Fibroblast of pulmonary artery (primary cell): ENCODE measurements at places on chromosomes 11 and 22.

DNA sequence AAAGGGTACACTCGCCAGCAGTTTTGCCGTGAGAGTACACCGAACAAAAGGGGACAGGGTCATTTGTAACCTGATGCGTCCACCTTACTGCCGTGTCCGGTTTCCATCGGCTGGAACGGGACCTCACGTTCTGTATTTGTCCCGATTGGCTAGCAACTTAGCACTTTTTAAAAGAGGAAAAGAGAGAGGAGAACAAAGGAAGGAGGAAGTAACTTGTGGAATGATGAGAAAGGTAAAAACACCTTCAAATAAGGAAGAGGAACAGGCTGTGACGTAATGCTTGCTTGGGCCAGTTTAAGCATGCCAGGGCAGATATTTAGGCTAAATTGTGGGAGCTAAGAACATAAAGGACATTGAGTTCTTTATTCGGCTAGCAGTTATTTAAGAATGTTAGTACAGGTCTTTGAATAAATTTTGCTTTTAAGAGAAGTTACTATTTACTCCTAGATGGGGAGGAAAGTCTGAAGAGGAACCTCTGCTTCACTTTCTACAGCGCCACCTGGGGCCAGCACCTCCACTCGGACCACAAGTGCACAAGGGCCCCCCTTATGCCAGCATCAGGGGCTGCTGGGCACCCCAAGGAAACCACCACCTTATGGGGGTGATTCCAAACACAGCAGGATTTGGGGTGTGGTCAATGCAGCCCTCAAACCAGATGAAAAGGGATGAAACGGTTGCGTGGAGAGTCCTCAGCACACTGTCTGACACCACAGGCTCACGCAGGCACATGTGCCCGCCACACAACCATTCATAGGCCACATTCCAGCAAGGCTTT, 5.8 kb downstream of the ARSA start:
- no peak for DNase-seq

DNA sequence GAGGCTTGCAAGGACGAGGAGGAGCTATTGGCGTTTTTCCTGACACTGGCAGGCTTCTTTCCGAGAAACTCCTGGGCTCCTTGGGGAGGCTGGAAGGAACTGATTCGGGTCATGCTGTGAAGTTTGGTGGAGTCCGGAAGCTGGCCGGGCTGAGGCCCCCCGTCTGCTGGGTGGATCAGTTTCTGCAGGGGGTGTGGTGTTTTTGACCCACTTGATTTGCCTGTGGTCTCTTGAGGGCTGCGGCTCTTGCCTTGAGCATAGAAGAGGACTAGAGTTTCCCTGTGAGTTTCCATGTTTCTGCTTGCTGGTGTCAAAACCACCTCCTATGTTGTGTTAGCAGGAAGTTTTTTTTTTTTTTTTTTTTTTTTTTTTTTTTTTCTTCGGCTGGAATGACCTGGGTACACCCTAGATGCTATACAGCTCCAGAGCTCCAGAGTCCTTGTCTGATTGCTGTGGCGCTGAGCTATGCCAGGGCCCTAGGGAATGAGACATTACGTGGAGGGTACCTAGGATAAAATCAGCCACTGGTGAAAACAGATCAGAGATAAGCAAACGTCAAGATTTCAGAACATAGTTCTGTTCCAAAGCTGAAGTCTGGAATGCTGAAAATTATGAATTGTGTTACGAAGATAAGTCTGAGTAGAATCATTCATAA, 728 bp downstream of the TBC1D22A start:
- DNase-seq = peak; percentile 31

DNA sequence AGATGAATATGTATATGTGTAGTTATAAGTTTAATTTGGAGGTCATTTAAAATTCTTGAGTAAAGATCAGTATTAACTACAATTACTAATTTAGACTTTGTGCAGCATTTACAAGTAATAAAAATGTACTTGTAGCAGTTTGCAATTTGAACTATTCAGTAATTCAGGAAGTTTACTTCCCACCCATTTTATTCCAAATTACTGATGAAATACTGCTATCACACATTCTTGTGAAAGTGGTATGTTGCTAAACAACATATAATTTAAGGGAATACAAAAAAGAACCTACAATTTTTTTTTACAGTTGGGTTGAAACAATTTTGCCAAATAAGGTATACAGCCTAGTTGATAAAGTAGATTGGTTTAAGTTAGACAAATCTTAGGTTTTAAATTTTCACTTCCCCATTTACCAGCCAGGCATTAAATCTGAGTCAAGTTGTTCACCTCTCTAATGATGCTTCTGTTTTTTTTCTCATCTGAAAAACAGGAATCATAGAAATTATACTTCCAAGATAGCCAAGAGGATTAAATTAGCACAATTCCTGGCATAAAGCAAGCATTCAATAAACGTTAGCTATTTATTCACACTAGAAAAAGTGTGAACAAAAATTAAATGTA, 45.3 kb downstream of the ZBTB44 start:
- peak; percentile 12 for DNase-seq

GRCh38 chr11:115778928-115779650, 274.9 kb upstream of the CADM1 start:
- DNase-seq = no peak

DNA sequence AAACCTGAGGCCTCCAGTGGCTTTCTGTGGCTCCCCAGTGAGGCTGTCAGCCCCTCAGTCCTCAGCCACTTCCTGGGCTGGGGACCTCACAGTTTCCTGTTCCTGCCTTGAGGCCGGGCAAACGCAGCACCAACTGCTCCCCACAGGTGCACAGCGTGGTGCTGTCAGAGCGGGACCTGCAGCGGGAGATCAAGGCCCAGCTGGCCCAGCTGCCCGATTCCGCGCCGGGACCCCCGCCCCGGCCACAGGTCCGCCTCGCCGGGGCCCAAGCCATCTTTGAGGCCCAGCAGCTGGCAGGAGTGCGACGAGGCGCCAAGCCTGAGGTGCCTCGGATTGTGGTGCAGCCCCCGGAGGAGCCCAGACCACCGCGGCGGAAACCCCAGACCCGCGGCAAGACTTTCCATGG, 5.4 kb downstream of the TBC1D10C start:
- DNase-seq = no peak

GRCh38 chr11:123973816-123974215, 3.8 kb downstream of the OR10S1 start:
- DNase-seq = peak; percentile 93

DNA sequence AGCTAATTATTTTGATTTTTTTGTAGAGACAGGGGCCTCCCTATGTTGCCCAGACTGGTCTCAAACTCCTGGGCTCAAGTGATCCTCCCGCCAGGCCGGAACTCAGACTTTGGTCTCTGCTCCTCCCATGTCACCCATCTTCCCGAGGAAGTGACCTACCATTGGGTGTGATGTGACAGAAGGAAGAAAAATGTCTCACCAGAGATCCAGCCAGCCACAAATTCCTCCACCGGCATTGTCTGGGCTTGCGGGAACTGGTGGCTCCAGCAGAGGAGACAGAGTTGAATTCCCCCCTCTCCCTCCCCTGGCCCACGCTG, 772 bp downstream of the SLC25A45 start:
- no peak for DNase-seq

- DNase-seq = no peak
Measured at GRCh38 chr11:90284171-90284570, 61.3 kb upstream of the CHORDC1 start.

GRCh38 chr11:65404210-65404609, 17.8 kb downstream of the FRMD8 start:
- no peak for DNase-seq

DNA sequence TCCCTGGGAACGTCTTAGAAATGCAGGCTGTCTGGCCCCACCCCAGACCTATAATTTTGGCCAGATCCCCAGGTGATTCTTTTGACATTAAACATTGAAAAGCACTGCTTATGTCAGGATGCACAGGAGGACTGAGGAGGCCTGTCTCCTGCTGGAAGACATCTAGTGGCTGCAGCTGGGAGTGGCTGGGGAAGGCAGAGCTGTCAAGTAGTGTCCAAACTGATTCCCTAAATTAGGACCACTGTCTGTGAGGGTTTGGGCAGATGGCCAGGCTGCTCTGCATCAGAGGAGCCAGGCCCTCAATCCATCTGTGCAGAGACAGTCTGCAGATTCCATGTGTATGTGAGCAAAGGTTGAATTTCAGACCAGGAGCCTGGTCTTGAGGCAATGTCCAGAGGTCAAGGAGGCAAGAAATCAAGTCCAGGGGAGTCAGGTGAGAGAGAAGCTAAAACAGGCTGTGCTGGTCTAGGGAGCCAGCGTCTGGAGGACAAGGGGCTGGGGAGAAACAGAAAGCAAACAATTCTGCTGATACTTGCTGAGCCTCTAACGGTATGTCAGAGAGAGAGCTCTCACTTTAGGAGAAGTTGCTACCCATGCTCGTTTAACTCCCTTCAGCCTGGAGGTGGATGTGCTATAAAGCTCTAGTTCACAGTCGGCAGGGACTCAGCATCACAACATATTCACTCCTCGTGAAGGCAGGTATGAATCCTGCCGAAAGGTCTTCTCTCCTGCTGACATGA, 15.3 kb upstream of the SYTL2 start:
- DNase-seq = peak; percentile 30

DNA sequence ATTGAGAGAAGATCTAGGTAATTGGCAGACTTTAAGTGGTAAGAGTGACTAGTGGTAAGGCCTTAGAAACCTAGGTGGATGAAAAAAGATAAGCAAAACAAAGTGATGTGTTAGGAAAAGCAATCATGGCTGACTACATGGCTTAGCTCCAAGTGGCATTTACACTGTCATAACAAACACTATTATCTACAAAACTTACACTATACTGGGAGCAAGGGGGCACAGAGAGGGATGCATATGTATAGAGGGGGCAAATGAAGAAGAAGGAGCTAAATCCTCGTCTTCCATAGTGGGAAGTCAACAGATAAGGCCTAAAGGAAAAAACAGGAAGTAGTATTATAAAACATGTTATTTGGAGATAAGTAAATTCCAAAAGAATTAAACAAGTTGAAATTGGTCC, 32.5 kb downstream of the ADORA2A start:
- DNase-seq = no peak

- DNase-seq = peak; percentile 59
Measured at GRCh38 chr11:86222081-86222480, 22.5 kb upstream of the EED start.

GRCh38 chr11:8928981-8929615, 3.6 kb downstream of the C11orf16 start:
- DNase-seq = no peak

DNA sequence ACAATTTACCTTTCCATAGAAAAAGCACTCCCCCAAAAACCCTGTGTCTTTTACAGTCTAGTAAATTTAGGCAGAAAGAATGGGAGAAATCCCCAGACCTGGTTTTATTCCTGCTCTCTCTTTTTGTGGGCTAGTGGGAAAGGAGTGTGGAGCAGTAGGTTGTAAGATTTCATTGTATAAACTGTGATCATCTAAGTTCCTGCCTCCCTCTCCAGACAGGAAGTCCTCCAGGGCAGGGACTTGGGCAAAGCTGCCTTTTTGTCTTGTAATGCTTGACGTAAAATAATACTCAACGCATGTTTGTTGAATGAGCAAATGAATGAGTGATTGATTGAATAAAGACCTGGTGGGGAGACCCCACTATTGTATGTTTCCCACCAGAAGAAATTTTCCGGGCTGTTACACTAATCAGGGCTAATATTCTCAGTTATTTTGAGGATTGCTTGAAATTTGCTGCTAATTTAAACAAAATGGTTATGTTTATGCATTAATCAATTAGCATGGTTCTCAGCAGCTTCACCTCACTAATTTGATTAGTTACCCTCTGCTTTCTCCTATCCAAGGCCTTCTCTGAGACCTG, 36.3 kb downstream of the CSNK2A3 start:
- DNase-seq = no peak

DNA sequence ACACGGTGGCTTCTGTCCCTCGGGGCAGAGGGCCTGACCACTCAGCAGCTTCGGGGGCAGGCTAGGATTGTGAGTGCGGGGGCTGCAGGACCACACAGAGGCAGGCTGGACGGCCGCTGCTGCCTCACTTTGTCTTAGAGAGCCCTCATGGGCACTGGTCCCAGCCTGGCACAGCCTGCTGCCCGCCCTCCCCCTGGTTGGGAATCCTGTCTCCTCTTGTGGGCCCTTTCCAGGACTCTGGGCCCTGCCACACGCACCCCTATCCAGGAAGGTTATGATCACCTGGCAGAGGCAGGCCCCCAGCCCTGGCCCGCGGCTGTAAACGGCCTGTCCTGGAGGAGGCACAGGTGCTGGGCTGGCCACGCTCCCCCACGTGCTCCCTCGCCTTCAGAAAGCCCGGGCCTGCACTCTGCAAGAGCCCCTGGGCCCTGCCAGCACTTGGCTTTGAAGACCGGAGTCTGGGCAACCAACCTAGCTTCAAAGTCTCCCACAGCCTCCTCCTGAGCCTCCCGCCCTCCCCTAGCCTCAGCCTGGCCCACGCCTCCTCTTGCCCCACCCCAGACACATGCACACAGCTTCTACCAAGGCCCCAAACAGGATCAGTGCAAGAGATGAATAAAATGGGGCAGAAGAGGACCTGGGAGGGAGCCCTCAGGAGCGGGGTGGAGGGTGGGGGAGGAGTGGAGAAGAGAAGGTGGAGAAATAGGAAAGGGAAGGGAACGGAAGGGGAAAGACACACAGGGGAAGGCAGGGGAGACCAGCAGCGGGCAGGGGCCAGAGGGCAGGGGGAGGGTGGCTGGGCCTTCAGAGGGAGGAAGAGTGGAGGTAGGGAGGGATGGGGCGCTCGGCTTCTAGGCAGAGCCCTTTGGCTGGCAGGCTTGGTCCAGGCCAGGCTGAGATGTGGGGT, 31.0 kb downstream of the SYT7 start:
- DNase-seq = no peak

DNA sequence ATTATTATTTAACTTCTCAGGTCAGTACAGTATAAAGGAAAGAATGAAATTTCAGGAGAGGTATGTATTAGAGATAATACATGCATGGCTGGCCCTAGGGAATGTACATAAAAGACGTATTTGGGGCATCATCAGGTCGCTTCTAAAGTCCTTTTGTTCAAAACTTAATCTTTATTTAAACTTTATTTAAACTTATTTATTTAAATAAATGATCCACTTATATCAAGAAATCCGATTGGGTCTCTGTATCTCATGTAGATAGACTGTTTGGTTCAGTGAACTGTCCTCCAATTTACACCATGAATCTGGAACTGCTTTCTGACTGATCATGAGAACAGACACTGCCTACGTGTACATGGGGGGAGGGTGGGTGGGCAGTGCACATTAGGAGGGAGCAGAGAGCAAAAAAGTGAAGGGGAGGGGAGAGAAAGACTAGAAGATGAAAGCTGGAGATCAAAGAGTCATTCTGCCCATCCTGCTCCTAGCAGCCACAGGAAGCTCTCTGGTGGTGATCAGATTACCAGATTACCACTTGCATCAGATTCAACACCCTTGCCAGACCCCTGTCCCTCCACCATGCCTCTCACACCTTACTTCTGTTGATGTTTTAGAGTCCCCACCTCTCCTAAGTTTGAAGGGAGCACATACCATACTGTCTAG, 92.1 kb upstream of the MTMR2 start:
- DNase-seq = no peak

GRCh38 chr11:115166820-115167219, 337.4 kb downstream of the CADM1 start:
- no peak for DNase-seq

GRCh38 chr11:73498343-73498742, 99.6 kb downstream of the FAM168A start:
- no peak for DNase-seq

- no peak for DNase-seq
Measured at GRCh38 chr11:117673602-117674001, 123.4 kb downstream of the DSCAML1 start.
